ENCODE measurements at places on chromosomes 4 and X.

GRCh38 chr4:62791386-62791785 is 1591.3 kb downstream of the ADGRL3 start:
- DNase-seq = no peak

GRCh38 chr4:42149004-42149403 is 3.5 kb downstream of the BEND4 start:
- no peak for DNase-seq

DNA sequence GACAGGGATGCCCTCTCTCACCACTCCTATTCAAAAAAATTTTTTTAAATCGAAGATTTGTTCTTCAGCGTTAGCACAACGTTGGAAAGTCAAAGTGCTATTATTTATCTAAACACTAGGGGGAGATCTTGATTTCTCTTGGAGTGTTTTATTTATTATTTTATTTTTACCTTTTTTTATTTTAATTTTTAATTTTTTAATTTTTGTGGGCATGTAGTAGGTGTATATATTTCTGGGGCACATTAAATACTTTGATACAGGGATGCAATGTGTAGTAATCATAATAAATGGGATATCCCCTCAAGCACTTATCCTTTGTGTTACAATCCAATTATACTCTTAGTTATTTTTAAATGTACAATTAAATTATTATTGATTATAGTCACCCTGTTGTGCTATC is 37.4 kb upstream of the SLC10A4 start:
- no peak for DNase-seq

DNA sequence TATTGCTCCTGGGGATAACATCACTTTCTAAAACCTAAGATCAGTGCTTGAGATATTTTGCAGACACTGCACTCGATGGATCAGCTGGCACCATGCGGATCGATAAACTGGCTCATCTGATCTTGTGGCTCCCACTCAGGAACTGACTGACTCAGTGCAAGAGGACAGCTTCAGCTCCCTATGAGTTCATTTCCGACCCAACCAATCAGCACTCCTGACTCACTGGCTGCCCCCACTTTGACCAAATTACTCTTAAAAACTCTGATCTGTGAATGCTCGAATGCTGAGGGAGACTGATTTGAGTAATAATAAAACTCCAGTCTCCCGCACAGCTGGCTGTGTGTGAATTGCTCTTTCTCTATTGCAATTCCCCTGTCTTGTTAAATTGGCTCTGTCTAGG is 110.1 kb downstream of the ANAPC4 start:
- no peak for DNase-seq

DNA sequence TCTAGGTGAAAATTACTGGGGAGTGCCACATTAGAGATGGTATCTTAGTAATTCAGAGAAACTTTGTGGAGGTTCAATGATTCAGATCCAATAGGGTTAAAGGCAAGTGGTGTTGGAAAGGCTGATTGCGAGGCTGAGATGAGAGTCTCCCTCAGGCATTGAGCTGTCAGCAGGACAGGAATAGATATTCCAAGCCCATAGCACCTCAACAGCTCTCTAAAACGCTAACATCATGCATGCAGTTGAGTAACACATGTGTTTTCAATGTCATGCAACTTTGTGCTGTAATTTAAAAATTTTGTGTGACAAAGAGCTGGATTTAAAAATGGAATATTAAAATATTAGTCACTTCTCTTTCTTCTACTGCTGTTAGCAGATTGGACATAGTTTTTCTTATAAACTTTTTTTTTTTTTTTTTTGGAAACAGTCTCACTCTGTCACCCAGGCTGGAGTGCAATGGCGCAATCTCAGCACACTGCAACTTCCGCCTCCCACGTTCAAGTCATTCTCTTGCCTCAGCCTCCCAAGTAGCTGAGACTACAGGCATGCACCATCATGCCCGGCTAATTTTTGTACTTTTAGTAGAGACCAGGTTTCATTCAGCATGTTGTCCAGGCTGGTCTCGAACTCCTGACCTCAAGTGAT is 173.5 kb upstream of the C1QTNF7 start:
- no peak for DNase-seq

DNA sequence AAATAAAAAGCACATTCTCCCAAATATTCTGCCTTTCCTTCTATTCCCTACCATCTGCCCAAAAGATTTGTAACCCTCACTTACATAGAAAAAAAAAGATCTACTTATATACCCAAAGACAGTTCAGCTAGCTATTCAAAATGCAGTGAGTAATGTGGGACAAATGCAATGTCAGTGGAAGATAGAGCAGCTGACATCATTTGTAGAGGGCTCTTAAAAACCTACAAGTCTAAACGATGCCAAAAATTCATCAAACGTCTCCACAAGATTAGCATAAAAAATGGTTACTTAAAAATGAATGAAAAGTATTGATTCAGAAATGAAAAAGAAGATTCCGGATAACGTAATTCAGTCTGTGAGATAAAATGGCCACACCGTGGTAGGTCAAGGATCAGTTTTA is 96.5 kb downstream of the ASB9 start:
- DNase-seq = no peak

DNA sequence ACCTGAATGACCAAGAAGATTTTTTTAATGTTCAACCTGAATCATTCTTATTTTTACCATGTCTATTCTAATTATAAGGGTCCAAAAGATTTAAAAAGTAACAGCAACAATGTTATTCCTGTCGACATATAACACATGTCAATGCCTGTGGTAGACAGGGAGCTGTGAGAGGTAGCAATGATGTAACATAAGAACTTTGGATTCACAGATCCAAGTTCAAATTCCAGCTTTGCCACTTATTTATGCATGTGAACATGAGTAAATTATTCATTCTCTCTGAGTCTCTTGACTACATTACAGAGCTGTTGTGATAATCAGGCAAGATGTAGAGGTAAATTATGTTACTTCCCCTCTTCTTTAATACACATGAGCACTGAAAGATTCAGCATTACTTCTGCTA is 54.5 kb downstream of the KLHL8 start:
- DNase-seq = no peak

DNA sequence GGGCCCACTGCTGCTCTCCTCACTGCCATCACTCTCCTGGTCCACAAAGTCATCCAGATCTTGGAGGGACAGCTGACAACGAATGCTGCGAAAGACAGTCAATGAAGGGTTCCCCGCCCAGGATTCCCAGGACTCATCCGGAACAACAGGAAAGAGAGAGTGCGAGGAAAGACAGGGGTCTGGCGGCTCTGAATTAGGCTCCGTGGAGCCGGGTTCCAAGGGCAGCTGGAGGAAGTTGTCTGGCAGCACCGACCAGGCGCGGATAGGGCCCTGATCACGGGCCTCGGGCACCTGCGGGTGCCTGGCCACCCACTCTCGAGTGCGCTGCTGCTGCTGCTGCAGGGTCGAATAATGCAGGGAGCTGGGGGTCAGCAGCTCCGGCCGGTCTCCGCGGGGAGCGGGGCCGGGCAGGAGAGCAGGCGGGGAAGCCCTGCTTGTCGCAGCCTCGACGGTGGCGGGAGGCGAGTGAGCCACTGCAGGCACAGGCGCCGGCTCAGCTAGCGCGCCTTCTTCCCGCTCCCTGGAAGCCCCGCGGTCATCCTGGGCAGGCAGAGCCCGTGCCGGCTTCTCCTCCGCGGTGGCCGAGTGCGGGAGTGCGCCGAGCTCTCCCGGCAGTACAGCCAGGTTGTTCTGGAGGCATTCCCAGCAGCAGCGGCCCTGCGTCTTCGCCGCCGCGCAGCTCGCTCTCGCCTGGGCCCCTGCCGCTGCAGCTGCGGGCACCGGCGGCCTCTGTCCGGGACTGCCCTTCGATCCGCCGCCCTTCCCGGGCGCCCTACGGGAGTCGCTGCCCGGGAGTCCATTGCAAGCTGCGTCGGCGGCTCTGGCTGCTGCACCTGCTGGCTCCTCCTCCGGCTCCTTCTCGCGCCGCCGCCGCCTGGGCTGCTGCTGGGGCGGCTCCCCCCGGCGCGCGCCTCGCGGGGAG is 1.1 kb downstream of the SOWAHB start:
- DNase-seq = no peak

DNA sequence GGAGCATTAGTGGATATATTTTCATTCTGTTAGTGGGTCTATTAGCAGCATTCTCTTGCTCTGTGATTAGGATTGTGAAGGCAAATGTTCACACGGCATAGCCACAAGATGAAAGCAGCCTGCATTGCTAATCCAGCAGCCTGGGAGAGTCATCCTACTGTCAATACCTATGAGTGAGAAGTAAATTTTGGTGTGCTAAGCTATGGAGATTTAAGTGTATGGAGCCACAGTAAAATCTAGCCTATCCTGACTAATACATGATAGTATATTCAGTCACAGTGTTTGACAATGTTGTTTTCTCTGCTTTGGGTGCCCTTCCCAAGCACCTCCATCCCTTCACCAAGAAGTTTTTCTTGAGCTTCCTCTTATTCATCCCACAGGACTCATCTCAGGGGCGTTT is 47.2 kb upstream of the TMPRSS11F start:
- no peak for DNase-seq

- no peak for DNase-seq
These were observed 181.5 kb downstream of the SHROOM3 start for GRCh38 chr4:76616526-76616925.

- peak; percentile 18 for DNase-seq
These were observed at the start of gene GRIA2 for GRCh38 chr4:157220371-157220881. TSS of gene GRIA2 (plus strand) at chr4:157220728. CDS start at chr4:157221043, 315 bp downstream.

- DNase-seq = no peak
These were observed 32.0 kb upstream of the RPS3A start for GRCh38 chr4:151067316-151067970.

DNA sequence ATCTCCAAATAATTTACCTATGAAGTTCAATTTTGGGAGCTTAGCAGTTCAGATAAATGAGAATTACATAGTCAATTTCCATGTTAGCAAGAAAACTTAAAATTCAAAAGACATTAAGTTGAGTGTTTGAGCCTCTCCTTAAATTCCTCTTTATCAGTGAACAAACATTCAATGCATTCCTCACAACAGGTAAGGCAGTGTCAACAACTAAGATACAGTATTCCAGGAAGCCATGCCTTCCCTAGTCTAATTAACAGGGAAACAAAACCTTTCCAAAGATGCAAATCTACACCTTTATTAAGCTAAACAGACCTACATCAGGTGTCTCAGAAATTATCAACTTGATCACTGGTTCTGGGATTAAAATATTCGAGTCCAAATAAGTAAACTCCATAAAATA is 3.7 kb downstream of the SH3RF1 start:
- no peak for DNase-seq

DNA sequence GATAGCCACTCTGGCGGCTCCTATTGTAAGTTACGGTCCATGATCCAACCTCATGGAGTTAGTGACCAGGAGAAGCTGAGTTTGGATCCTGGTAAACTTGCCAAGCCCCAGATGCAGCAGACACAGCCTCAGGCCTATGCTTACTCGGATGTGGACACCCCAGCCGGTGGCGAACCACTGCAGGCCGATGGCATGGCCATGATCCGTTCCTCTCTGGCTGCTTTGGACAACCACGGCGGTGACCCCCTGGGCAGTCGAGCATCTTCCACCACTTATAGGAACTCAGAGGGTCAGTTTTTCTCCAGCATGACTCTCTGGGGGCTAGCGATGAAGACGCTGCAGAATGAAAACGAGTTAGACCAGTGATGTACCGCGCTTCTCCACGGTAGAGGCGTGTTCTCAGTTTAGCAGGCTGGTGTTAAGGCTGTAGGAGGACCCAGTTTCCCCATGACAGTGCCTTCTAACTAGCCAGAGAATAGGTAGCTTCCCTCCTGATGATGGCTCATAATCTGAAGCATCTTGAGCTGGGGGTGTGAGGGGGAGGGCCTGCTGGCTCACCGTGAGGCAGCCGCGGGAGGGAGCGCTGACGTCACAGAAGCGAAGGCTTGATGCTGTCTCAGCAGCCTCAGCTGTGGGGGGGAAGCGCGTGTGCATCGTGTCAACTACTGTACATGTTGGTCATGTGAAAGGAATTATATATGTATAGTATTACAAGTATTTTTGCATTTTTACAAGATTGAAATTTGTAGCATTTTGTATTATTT is 31.1 kb downstream of the ZBTB49 start:
- DNase-seq = no peak

- no peak for DNase-seq
These were observed 3.9 kb downstream of the RAB9A start for GRCh38 chrX:13692771-13693231.

DNA sequence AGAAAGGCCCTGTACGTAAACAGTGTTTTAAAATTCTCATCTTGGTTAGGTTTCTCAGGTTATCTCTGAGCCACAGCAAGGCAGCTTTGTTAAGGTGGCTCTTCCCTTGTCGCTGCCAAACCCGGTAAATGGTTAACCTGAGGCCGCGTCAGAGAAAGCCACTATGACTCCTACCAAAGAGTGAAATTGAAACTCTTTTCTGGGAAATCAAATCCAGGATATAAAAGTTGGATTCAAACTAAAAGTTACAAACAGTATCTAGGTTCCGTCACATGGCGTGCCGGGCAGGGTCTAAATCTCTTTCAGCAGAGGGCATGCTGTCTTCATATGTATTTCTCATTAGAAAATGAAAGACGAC is 433 bp downstream of the MMAA start:
- peak; percentile 27 for DNase-seq

GRCh38 chrX:7746856-7747255 is 96.1 kb upstream of the VCX start:
- peak; percentile 1 for DNase-seq

- DNase-seq = no peak
These were observed 182.0 kb downstream of the RASL11B start for GRCh38 chr4:53043891-53044650.

DNA sequence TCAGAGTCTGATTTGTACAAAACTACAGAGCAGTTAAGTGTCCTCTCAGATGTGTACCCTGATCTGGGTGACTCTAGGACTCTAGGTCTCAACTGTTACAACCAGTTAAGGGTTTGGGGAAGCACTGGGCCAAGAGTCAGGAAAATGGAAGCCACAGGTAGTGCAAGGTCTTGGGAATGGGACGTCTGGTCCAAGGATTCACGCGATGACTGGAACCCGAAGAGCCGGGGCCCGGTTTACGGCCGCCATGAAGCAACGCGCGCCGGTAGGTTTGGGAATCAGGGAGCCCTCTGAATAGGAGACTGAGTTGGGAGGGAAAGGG is 321 bp upstream of the HPRT1 start:
- no peak for DNase-seq

GRCh38 chr4:92100975-92101374 is 202.8 kb upstream of the GRID2 start:
- DNase-seq = no peak

GRCh38 chr4:36900446-36900987 is 344.0 kb upstream of the NWD2 start:
- no peak for DNase-seq

- DNase-seq = no peak
These were observed 7.9 kb downstream of the NDNF start for GRCh38 chr4:121064482-121064881.

DNA sequence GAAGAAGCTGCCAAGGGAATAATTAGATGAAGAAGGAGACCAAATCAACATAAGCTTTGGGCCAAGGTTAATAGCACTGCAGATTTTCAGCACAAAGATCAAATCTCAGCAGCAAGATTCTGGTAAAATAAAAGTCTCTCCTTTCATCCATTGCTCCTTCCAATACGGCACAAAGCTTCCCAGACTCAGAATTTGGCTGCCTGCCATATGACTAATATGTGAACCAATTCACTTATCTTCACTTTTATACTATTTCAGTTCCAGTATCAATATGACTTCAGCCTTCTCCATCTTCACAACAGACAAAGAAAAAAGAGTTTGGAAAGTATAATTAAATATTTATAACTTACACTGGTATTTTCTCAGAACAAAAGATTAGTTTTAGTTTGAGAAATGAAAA is 978.3 kb upstream of the GRID2 start:
- no peak for DNase-seq
